ENCODE measurements at places on chromosomes 2 and 18.
A peak's percentile ranks its signal among the peaks of the same experiment; 100 is the strongest.

DNA sequence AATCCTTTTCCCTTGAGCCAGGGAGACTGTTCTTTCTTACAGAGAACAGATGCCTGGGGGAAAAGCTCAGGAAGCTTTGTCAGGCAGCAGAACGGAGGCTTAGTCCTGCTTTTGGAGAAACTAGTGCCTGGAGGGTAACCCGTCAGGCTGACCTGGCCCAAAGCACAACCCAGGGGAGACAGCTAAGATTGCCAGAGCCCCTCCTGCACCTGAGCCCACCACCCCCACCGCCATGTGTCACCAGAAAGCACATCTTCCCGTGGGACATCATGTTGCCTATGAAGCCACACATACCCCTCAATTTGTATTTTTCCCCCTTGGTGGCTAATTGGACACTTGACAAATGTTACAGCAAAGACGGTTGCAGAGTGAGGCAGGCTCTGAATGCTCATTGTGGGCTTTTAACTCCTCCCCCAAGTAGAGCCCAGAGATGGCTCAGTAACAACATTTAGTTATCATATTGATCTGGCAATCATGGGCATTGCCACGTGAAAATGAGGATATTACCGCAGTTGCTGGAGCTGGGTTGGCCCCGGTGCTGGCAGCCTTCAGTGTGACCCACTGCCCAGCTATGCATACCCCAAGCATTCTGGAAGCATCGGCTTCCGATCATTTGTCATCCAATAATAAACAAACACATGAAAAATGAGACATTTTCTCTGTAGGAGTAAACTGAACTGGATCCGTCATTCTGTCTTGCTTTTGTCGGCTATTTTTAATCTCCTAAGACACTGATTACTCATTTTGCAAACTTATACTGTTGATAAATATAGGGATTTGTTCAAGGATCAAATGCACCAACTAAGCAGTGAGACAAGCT lies 229.5 kb downstream of the ATAD2B start:
- ATAC-seq: no peak

GRCh38 chr18:6962571-6963451 lies 154.8 kb downstream of the LAMA1 start:
- no peak for ATAC-seq

DNA sequence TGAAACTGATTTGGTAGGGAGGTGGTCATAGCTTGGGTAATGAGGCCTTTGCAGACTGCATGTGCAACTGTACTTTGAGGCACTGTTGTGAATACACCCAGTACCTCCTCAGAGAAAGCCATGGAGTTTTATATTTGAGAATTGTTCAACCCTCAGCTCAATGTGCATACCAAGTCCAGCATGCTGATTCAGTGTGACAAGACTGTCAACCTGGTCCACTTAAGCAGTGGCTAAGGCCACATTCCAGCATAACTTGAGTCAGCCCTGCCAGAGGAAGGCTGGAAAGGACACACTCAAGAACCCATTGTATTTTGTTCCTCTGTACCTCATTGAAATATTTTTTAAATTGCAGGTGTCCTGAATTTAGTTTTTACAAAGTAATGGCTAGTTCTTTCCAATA lies 121.8 kb upstream of the HNMT start:
- ATAC-seq: peak; percentile 44

DNA sequence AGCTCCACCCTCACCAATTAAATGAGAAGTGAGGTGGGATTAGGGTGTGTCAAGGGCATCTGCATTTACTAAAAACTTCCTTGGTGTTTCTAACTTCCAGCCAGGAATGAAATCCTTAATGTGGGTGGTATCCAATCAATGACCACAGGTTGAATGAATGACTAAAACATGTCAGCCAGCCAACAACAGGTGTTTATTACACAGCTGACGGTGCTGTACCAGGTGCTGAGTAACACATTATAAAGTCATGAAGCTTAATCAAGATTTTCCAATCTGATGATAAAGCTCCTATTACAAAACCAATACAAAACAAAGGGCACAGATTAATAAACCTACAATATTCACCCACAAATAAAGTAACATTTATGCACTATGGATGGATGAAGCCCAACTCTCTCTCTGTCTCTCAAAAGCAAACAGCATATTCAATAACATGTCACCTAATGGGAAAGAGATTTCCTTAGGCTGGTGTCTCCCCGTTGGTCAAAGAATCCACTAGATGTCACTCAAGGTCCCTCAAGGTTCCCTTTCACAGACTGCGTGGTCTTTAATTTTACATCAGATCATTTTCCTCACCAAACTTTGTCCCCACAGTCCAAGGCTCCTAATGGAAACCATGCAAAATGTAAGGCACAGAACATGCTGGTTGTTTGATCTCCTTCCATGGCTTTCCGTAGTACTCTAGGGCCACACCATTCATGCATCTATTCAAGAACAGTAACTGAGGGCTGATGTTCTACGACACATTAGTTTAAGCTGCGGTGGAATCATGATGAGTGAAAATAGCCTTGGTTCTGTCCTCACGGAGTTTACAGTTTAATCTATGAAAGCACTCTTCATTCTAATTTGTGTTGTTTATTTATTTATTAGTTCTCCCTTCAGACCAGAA lies 6.4 kb upstream of the PTPN4 start:
- peak; percentile 64 for ATAC-seq

DNA sequence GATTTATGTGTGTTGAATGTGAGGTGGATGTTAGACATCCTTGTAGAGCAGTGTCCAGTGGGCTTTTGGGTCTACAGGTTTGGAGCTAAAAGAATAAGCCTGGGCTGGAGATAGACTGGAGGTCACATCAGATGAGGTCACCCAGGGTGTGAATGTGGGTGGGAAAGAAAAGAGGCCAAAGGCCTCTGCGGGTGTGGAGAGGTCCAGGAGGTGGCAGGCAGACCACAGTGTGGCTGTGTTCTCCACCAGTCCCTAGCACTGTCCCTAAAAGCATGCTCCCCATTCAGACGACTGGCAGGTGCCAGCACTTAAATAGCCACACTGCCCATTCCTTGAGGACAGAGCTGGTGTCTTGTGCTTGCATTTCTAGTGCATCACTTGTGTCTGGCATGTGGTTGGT lies 4.1 kb downstream of the ATG4B start:
- no peak for ATAC-seq

DNA sequence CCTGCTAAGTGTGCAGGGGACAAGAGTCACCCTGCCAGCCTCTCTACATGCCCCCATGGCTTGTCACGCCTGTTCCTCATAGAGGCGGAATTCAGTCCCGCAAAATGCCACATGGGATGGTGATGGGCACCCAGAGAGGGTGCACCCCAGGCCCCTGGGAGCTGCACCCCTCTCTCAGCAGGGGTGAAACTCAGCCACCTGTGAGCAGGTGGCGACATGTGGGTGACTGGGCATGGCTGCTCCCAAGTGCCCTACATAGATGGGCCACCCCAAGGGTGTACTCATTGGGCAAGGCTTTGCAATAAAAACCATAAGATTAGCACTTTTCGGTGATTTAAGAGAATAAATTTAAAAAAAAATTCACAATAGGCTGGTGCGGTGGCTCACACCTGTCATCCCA lies 6.3 kb downstream of the HS6ST1 start:
- no peak for ATAC-seq

- ATAC-seq: peak; percentile 66
These were observed 6.5 kb upstream of the WNT6 start for GRCh38 chr2:218852911-218853667.

- no peak for ATAC-seq
These were observed 134.7 kb downstream of the RIF1 start for GRCh38 chr2:151544449-151544848.

DNA sequence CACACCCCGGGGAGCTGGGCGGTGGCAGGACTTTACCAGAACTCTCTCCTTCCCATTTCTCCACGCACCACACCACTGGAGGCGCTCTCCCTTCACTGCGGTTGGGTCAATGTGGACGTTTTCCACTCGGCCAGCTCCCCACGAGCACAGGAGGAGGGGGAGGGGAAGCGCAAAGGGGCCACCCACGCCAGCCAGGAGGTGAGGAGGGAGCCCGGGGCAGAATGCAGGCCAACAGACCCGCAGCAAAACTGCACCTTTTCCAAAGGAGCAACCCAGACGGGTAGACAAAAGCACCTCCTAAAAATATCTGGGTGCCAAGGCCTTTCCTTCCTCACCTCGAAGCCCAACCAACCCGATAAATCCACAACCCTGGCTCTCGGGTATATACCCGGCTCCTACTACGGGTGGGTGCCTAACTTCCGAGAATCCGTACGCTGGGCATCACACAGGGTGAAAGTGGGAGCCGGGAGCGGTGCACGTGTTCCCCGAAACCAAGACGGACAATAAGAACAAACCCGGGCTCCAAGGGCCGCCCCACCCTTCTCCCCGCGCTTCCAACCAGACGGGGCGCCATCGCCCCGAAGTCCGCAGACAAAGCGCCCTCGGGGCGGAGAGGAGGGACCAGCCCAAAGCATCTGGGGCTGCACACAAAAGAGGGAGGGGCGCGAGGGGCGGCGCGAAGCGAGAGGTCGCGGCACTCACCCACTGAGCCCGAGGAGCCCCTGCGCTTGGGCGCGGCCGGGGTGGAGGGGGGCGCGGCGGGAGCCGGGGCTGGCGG lies 1.0 kb downstream of the RTN4 start:
- ATAC-seq: peak; percentile 43

- no peak for ATAC-seq
These were observed at the start of gene RESP18 for GRCh38 chr2:219332542-219332941. TSS of gene RESP18 (minus strand) at chr2:219332744.

- ATAC-seq: no peak
These were observed 465.1 kb downstream of the LPIN1 start for GRCh38 chr2:12211326-12212175.

GRCh38 chr2:10035633-10036032 lies 7.7 kb upstream of the KLF11 start:
- no peak for ATAC-seq

- ATAC-seq: no peak
These were observed 65.2 kb downstream of the COPS8 start for GRCh38 chr2:237150831-237151375.
